Neural crest cell (in vitro differentiated cells): ENCODE measurements at places on chromosomes 4 and X.
A peak's percentile ranks its signal among the peaks of the same experiment; 100 is the strongest.

- no peak for DNase-seq
These were observed 34.1 kb upstream of the TMPRSS11F start for GRCh38 chr4:68163754-68164153.

- DNase-seq, result no peak
These were observed 70.2 kb downstream of the SMIM20 start for GRCh38 chr4:25984266-25984665.

DNA sequence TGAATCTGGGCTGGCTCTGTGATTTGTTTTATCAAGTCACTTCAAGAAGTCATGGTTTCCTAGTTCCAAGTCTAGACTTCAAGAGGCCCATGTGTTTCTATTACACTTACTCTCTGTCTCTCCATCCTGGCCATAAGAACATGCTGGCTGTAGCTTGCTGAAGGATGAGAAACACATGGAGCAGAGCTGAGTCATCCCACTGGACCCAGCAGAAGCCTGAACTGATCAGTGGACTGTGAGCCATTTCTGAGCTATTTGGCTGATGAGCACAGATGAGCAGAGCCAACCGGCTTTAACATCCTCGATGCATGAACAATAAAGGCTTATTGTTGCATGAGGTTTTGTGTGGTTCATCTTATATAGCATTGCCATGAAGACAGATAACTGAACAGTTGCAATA is 290.6 kb upstream of the BOD1L1 start:
- DNase-seq, result no peak

DNA sequence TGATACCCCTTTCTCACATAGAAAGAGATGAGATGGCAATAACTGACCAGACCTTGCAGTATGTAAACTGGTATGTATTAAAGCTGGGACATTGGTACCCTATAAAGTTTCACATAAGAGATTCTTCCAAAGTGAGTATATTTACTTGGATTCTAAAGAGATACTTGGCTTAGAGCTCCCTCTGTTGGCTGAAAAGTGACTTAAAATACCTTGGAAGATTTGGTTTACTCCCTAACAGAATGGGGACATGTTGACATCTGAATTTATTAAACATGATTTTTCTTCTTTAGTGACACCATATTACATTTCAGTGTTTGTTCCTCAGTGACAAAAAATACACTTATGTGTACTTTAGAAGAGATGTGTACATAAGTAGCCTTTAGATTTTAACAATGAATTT is 47.9 kb upstream of the RGN start:
- peak; percentile 41 for DNase-seq

DNA sequence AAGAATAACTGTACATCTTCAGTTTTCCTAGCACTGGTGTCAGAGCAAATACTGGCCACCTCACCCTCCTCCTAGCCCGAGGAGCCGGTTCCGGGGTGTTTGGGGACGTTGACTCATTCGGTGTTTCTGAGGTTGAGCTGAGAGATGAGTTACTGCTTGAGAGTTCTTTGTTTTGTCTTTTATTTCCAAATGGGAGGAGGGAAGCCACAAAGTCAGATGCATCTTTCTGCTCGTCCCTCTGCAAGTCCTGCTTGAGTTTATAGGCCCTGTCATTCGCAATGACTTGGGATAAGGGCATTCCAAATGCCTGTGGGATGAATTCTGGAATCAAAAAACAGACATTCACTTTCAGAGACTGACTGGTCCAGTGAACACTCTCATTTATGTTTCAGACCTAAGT is 77.5 kb downstream of the HCCS start:
- DNase-seq, result no peak

DNA sequence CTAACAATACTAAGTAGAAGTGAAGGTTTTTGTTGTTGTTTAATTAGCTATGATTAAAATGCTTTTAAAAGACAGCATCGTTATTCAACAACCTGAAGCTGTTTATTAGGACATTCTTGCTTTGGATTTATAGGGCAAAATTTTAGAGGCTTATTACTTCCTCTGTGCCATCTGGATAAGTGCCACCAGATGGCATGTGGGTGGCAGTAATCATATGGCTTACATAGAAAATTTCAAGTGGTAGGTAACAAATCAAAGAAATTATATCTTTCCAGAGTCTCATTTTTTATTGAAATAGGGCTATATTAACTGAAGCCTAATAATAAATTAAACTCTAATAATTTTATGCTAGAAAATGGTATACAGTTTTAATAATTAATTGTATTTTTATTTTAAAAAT is 83.3 kb upstream of the HTR2C start:
- no peak for DNase-seq

DNA sequence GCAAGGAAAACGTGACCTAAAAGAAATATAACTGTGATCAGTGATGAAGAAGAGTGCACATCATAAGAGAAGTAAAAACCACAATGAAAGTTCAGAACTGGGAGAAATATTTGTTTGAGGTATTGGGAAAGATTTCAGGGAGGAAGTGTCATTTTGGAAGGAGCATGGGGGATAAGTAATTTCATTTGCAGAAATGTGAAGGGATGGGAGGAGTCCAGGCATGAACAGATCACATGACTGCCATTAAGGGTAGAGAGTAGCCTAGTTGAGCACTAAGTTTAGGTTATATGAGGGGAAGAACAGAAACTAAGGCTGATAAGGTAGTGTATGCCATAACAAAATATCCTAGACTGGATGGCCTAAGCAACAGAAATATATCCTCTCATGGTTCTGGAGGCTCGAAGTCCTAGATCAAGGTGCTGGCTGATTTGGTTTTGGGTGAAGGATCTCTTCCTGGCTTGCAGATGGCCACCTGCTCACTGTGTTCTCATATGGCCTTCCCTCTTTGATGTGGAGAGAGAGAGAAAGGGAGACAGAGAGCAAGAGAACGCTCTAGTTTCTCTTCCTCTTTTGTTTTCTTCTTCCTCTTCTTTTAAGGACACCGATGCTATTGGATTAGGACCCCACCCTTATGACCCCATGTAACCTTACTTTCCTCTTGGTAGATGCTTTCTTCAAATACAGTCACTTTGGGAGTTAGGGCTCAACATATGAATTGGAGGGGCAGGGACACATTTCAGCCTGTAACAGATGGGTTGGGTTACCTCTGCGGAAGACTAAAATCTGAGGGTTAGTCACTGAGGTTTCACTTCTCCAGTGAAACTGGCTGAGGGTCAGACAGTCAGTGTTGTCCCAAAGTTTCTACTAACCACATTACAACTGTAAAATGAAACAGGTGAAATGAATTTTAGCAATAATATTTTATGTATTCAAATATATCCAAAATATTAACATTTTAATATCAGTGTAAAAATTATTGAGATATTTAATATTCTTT is 77.9 kb downstream of the EGF start:
- DNase-seq, result no peak

DNA sequence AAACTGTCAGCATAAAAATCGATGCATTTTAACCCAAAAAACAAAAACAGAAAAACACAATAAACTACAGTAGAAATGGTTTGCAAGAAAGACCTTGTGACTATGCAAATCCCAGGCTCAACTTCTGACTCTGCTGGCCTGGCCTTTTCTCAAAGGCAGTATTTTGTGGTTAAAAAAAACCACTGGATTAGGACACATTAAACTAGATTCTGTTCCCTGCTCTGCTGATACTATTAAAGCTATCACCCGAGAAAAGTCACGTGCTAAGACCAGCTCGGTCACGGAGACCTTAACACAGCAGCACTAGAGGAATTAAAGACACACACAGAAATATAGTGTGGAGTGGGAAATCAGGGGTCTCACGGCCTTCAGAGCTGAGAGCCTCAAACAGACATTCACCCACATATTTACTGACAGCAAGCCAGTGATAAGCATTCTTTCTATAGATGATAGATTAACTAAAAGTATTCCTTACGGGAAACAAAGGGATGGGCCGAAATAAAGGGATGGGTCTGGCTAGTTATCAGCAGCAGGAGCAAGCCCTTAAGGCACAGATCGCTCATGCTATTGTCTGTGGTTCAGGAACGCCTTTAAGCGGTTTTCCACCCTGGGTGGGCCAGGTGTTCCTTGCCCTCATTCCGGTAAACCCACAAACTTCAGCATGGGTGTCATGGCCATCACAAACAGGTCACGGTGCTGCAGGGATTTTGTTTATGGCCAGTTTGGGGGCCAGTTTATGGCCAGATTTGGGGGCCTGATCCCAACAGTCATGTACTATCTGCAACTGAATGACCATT is 16.1 kb downstream of the CBR4 start:
- no peak for DNase-seq

- DNase-seq, result no peak
These were observed 13.3 kb upstream of the CD99 start for GRCh38 chrX:2677764-2678163.

DNA sequence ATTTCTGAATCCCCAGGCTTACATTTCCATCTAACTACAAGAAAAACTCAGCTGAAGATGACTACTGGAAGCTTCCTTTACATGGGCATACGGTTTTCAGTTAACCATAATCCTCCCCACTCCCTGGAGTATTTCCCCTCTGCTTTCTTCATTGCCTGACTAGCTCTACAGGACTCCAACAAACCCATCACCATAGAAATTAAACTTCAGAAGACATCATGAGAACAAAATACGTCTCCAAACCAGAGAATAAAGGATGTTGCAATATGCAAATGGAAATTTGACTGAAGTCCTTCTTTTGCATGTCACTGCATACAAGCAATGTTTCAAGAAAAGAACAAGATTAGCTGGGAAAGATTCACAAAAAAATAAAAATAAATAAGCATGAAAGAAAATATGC is 170.2 kb upstream of the PCDH18 start:
- no peak for DNase-seq

GRCh38 chr4:102735582-102735981 is 25.2 kb downstream of the MANBA start:
- DNase-seq, result no peak

DNA sequence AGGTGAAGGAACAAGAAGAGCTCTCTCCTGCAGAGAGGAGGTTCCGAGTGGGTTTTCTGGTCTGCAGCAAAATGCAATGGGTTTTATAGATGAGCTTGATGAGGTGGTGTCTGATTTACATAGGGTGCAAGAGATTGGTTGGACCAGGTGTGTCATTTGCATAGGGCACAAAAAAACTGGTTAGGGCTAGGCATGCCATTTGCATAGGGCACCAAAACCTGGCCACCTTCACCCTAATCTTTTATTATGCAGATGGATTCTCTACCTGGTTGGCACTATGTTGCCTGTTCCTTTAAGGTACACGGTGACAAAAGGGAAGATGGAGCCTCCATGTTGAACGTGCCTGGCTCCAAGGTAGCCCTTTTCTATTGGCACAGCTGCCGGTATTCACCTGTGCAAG is 94.5 kb upstream of the PRKX start:
- no peak for DNase-seq

DNA sequence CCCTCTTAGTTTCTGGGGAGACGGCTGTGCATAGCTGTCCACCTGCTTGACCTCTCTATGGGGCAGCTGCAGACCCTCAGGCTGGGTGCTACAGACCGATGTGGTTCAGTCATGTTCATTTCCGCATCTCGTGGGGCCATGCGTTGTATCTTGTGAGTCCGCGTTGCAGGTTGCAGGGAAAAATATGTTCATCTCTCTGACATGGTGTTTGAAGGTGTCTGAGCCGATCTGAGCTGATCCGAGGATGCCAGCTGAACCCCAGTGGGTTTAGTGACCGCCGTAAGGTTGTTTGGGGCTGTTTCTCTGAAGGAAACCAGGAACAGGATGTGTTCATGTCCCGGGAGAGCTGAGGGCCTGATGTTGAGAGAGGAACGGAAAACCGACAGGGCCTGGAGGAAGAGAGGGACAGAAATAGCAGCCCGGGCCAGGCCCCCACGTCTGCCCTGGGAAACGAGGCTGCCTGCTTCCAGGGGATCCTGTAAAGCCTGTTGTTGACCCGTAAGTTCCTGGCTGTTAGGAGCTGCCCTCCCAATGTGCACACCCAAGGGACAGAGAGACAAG is 9.8 kb upstream of the P2RY8 start:
- no peak for DNase-seq

DNA sequence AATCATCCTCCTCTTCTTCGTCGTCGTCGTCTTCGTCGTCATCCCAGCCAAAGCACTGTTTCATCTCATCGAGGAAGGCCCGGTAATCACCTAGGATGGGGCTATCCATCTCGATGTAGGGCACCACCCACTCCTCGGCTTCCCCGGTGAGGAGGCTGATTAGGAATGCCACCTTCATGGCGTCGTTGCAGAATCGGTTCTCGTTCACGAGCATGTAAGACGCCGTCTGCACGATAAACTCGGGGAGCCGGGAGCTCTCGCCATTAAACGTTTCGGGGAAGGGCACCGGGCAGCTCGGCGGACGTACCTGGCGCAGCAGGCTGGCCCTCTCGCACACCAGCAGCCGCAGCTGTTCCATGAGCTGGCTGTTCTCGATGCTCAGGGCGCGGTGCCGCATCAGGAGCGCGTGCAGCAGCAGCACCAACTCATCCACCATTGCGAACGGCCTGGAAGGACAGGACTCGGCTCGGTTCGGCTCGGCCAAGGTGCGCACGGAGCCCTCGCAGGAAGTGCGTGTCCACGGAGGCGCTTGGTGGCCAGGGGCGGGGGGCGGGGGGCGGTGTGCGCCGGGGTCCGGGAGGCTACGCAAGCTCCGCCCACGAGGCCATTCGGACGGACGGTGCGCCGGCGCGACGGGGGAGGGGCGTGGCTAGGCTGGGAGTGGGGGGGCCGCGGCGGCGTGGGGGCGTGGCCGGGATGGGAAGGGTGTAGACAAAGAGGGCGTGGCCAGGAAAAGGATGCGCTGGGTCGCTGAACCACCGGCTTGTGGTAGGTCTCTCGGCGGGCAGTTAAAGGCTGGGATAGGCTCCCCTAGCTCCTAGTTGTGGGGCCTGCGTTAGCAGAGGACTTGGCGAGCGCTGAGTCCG is at the start of gene LDOC1:
LDOC1 (minus strand) TSS at position 544 of the 866 bp plus-strand sequence; CDS start at position 436, 108 bp downstream.
- DNase-seq, result peak; percentile 72

DNA sequence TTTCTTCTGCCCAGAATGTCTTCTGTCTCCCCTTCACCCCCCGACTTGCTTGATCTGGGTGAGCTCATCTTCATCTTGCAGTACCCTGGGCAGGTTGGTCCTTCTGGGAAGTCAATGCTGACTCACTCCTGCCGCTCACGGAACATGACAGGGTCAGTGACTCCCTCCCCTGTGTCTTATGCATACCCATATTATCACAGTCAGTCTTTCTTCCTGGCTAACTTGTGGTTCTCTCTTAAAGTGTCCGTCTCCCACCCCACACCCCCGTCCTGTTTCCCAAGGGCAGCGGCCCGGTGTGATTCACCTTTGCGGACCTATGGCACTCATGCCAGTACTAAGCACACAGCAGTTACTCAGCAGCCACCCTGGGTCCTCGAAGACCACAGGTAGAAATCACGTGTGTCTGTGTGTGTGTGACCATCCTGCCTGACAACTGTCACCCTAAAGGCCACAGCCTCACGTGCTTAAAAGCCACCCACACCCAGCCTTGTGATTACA is 17.7 kb downstream of the IQSEC2 start:
- no peak for DNase-seq

GRCh38 chr4:8870647-8871416 is 807 bp downstream of the HMX1 start:
- no peak for DNase-seq

- DNase-seq, result peak; percentile 1
These were observed 434.2 kb downstream of the PPARGC1A start for GRCh38 chr4:23455456-23456158.

- DNase-seq, result no peak
These were observed 773.2 kb upstream of the FTHL17 start for GRCh38 chrX:31845003-31845402.

GRCh38 chr4:100789991-100790390 is 272.2 kb upstream of the EMCN start:
- DNase-seq, result no peak
